ENCODE measurements at places on chromosomes 16 and 17. TPM values are rescaled to one million over a fixed set of nuclear protein-coding genes. Genes with fewer than 3 reads are reported as not detected.

DNA sequence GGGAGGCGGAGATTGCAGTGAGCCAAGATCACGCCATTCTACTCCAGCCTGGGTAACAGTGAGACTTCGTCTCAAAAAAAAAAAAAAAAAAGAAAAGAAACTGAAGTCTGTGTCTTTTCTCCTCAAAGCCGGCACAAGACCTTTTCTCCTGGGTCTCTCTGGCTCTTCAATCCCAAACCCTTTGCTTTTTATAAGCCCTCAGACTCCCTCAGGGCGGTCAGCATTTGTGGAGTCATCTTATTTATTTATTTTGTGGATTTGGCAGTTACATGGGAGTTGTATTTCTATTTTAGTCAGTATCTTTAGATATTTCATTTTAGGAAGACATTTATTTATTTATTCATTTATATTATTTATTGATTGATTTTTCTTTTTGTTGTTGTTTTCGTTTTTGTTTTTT is 57.7 kb upstream of the MAP3K14 start:
- no peak for DNase-seq

Gene PSME3
- 110 TPM for total RNA-seq

GRCh38 chr17:20307326-20307910 is 159.9 kb downstream of the LGALS9B start:
- DNase-seq, result no peak

DNA sequence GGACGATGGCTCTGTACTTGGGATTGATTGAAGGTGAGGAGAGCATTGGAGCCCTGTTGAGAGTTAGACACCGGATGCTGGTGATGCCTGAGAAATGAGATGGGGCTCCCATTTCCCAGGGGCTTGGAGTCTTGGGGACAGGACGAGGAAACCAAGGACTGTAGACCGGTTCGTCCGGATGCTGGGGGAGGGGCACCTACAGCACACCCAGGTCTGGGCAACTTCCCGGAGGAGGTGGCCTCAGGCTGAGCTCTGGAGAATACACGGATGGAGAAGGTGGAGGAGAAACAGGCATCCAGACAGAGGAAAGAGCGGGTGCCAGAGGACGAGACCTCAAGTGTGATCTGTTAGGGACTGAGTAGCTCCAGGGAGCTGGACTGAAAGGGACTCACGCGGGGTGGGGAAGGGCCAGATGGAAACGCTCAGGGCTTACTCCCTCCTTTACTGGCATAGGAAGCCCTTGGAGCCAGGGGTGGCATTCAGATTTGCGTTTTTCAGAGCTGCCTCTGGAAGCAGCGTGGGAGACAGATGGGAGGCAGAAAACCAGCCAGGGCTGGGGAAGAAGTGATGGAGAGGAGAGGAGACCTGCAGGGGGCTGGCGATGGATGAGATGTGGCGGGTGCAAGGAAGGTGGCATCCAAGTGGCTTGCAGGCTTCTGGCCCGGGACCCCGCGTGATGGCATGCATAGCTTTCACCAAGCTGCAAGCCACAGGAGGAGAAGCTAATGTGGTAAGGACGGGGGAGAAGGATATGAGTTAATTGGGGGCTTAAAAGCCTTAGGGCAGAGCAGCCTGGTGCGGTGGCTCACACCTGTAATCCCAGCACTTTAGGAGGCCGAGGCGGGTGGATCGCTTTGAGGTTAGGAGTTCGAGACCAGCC is 8.3 kb downstream of the C1QTNF1 start:
- no peak for DNase-seq

- no peak for DNase-seq
Observed at GRCh38 chr16:70692873-70693671, 7.2 kb upstream of the MTSS2 start.

Gene KCNJ18
- not detected for total RNA-seq

Gene LITAFD
- total RNA-seq, result not detected

- no peak for DNase-seq
Observed at GRCh38 chr16:83581082-83581481, 226.7 kb upstream of the HSBP1 start.

Gene EXOC3L1
- 0.41 TPM for total RNA-seq

- DNase-seq, result no peak
Observed at GRCh38 chr16:84999857-85000480, 11.4 kb downstream of the ZDHHC7 start.

- DNase-seq, result no peak
Observed at GRCh38 chr17:8701221-8701620, 43.4 kb downstream of the CCDC42 start.

DNA sequence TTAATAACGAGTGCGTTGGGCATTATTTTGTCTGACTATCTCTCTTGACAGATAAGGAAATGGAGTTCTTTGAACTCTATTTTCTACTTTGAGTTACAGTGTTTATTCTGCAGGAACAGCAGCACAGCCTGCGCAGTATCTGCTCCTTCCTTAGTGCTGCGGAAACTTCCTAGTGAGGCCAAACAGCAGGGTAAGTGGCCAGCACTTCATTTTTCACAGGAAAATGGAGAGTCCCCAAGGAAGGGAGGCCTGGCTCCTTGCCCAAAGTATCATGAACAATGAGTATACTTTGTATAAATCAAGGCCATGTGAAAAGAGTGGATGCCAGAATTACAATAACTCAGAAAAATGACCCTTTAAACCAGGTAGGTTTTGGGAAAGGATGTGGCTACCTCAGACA is 140.6 kb downstream of the VPS53 start:
- no peak for DNase-seq

GRCh38 chr17:67168496-67168895 is 76.5 kb downstream of the HELZ start:
- DNase-seq, result no peak

DNA sequence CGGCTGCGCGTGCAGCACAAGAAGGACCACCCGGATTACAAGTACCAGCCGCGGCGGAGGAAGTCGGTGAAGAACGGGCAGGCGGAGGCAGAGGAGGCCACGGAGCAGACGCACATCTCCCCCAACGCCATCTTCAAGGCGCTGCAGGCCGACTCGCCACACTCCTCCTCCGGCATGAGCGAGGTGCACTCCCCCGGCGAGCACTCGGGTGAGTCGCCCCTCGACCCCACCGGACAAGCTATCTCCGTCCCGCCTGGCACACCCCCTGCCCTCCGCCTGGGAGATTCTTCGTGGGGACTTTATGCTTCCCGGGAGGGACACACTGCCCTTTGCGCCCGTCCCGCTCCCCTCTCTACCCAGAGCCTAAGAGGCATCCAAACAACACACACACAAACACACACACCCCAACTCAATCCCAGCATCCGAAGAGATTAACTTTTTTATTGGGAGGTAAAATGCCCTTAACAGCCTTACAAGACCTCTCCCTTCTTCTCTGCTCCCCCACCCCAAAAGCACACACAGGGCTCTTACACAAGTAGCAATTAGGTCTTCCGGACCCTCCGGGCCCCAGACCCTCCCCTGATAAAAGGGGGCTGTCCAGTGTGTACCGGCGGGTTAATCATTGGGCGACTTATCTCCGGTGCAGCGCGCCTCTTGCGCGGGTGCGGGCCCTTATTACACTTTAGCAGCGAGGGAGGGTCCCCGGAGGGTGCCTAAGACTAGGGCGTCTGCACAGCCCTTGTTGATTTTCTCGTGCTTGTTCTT is 2.1 kb downstream of the SOX9 start:
- DNase-seq, result no peak

Gene TPSG1
- 4.6 TPM for total RNA-seq

- no peak for DNase-seq
Observed at GRCh38 chr16:72380283-72380682, 208.3 kb upstream of the PMFBP1 start.

- no peak for DNase-seq
Observed at GRCh38 chr16:84692451-84693214, 7.2 kb upstream of the USP10 start.

DNA sequence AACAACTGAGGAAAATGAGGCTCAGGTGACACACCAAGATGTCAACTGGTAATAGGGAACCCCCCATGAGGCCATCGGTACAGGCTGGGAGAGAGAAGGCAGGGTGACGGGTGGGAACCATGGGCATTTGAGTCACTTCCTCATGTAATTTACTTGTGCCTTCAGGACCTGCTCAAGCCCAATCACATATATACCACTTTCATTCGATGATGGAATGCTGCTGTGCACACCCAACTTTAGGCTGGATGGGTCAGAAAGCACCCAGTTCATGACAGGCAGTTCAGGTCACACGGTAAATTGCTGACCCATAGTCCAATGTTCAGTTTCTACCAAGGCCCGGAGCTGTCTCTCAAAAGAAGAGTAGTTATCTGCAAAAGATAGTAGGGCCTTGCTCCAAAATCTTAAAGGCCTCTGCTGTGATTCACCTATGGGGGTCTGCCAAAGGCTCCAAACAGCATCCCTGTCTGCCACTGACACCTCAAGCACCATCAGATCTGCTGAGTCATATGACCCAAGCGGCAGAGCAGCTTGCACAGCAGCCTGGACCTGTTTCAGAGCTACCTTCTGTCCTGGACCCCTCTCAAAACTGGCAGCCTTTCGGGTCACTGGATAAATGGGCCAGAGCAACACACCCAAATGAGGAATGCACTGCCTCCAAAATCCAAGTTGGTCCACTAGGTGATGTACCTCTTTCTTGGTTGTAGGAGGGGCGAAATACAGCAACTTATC is 24.7 kb downstream of the ZZEF1 start:
- DNase-seq, result no peak

Gene ENPP7
- not detected for total RNA-seq

Gene LITAF
- total RNA-seq, result 85.2 TPM

DNA sequence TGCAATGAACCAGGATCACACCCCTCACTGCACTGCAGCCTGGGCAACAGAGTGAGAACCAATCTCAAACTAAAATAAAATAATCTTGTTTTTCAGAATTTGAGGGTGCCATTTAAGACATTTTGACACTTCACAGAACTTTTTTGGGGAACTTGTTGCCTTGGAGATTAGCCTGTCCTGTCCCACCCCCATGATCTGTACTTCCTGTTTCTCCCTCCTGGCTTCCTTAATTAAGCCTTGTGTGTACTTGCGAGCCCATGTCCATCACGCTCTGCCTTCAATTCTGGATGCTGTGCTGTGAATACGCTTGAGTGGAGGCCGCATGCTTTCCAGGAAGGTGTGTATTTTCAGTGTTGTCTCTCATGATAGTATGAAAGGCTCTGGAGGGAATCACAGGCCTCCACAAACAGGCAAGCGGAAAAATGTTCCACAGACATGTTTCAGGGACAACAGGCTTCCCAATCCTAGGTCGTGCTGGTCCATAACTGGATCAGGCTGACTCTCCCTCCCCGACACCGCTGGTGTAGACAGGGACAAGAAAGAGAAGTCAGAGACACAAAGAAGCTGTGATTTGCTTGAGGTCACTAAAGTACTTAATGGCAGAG is 56.9 kb downstream of the NOS2 start:
- DNase-seq, result no peak

DNA sequence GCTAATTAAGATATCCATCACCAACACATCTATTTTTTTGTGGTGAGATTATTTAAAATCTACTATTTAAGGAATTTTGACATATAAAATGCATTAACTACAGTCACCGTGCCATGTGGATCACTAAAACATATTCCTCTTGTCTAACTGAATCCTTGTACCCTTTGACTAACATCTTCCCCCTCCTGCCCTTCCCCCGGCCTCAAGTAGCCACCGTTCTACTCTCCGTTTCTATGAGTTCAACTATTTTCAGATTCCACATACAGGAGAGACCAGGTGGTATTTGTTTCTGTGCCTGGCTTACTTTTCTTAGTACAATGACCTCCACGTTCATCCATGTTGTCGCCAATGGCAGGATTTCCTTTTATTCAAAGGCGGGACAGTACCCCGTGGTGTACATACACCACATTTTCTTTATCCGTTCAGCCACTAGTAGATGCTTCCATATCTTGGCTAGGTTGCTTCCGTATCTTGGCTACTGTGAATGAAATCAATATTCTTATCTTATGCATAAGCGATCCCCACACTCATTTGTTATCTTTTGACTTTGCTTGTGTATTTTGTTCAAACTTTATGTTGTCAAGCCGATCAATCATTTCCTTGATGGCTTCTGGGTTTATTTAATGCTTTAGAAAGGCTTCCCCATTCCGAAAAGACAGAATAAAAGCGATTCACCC is 134.7 kb downstream of the KCNJ12 start:
- no peak for DNase-seq

GRCh38 chr17:58338841-58339754 is 10.5 kb upstream of the TSPOAP1 start:
- no peak for DNase-seq

- DNase-seq, result no peak
Observed at GRCh38 chr16:4402439-4403132, 13.8 kb downstream of the CORO7 start.

Gene TMEM100
- 0.10 TPM for total RNA-seq

GRCh38 chr17:17088086-17088485 is 45.8 kb downstream of the MPRIP start:
- no peak for DNase-seq

DNA sequence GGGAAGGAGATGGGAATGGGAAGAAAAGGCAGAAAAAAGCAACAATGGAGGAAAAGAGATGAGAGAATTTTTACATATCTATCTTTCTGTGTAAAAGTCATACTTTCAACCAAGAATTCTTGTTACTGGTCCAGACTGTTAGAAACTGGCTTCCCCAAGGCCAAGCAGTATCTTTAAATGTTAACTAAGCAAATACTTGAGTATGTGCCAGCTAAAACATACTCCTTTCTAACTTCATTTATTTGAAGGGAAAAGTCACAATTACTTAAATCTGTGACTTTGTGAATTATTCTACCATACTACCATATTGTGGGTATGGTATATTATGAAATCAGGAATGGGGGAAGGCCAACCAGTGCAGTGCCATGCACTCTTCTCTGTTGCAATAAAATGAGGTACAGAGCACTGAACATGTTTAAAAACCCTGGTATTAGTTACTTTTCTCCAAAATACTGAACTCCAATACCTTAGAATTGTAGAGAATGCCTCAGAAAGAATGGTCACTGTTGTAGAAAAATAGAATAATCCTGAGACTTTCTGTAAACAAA is 92.3 kb upstream of the C17orf78 start:
- no peak for DNase-seq

Gene ZG16
- not detected for total RNA-seq

- no peak for DNase-seq
Observed at GRCh38 chr16:90018652-90019542, at the start of gene DBNDD1. Gene DBNDD1, minus strand, starts transcription at chr16:90019456. Its CDS starts 115 bp downstream, at chr16:90019341.

DNA sequence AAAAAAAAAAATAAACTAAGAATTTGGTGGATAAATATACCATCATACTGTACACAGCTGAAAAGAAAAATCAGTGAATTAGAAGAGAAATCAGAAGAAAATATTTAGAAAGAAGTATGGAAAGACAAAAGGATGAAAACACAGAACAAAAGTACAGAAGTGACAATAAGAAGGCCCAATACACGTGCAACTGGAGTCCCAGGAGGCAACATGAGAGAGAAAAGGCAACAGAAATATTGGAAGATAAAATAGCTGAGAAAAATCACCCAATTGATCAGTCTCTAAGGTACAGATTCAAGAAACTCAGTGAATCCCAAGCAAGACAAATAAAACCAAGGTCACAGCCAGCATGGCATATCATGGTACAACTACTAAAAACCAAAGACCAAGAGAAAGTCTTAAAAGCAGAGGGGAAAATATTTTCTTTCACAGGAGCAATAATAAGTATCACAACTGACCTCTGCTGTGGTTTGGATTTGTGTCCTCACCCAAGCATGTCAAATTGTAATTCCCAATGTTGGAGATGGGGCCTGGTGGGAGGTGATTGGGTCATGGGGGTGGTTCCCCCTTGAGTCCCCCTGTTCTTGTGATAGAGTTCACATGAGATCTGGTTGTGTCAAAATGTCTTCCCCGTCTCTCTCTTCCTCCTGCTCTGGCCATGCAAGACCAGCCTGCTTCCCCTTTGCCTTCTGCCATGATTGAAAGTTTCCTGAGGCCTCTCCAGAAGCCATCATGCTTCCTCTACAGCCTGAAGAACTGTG is 20.2 kb upstream of the ENGASE start:
- DNase-seq, result no peak

Measured in Panc1 (cell line).